ENCODE measurements at places on chromosomes 4 and X. TPM values are rescaled to one million over a fixed set of nuclear protein-coding genes. Genes with fewer than 3 reads are reported as not detected.

STATH gene
- not detected for total RNA-seq

ANKRD50 gene
- 2.5 TPM for total RNA-seq

SHOX gene
- total RNA-seq = 2.8 TPM

TEX13D gene
- not detected for total RNA-seq

KIAA0232 gene
- total RNA-seq = 66.4 TPM

STAP1 gene
- total RNA-seq = not detected

DNA sequence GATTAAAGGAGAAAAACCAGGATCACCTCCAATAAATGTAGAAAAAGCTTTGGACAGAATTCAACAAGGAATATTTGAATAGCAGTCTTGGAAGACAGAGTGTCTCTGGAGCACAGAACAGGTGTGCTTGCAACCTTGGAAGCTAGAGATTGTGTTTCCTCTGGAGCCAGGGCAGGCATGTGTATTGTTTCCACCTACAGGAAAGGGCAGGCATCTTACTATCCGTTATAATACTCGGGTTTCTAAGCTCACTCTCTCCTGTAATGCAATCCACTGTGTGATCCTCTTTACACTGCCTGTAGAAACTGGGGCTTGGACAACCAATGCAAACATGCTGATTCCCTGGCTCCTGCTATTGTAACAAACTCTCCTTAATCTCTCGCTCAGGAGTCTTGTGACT lies 14.4 kb downstream of the CCDC110 start:
- no peak for DNase-seq

DNA sequence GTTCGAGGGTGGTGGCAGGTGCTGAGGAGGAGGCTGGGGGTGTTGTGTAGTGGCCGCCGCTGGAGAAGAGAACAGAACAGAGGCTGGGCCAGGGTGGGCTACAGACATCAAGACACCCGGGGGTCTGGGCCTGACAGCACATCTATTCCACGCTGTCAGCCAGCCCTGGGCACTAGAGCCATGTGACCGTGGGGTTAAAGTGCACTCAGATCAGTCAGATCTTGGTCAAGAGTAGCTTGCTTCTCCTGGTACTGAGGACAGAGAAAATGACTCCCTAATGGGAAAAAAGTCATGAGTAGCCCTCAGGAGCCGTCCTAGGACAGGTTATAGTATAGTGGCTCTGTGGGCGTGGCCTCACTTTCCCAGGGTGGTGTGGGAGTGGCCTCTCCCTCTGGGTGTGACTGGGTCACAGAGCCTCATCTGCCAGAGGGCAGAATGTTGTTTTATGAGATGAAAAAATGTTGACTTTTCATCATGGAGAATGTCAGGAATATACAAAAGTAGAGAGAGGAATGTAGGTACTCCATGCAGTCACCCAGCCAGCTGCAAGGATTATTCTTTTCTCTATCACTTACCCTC lies 19.4 kb downstream of the TRMT44 start:
- DNase-seq = no peak

GRCh38 chrX:5145957-5146356 lies 1082.7 kb downstream of the NLGN4X start:
- no peak for DNase-seq

- DNase-seq = no peak
These were observed 30.8 kb upstream of the CXCL8 start for GRCh38 chr4:73709451-73710033.

GRCh38 chr4:141415651-141416050 lies 195.0 kb downstream of the ZNF330 start:
- no peak for DNase-seq

- no peak for DNase-seq
These were observed 33.5 kb upstream of the ELOVL6 start for GRCh38 chr4:110231869-110232268.

DNA sequence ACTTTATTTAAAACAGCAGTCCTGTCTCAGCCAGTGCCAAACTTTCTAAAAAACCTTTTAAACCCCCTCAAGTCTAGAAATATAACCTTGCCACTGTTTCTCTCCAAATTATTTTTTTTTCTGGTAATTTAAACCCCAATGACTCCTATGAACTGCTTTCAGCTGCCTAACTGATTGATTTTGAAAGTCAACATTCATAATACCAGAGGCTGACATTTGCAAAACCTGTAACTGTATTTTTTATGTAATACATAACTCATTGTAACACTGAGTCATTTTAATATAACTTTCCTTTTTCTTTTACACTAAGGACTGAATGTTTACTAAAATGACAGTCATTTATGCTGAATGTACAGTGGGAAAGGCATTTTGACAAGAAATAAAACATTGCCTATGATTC lies 19.1 kb upstream of the EGFL6 start:
- no peak for DNase-seq

DNA sequence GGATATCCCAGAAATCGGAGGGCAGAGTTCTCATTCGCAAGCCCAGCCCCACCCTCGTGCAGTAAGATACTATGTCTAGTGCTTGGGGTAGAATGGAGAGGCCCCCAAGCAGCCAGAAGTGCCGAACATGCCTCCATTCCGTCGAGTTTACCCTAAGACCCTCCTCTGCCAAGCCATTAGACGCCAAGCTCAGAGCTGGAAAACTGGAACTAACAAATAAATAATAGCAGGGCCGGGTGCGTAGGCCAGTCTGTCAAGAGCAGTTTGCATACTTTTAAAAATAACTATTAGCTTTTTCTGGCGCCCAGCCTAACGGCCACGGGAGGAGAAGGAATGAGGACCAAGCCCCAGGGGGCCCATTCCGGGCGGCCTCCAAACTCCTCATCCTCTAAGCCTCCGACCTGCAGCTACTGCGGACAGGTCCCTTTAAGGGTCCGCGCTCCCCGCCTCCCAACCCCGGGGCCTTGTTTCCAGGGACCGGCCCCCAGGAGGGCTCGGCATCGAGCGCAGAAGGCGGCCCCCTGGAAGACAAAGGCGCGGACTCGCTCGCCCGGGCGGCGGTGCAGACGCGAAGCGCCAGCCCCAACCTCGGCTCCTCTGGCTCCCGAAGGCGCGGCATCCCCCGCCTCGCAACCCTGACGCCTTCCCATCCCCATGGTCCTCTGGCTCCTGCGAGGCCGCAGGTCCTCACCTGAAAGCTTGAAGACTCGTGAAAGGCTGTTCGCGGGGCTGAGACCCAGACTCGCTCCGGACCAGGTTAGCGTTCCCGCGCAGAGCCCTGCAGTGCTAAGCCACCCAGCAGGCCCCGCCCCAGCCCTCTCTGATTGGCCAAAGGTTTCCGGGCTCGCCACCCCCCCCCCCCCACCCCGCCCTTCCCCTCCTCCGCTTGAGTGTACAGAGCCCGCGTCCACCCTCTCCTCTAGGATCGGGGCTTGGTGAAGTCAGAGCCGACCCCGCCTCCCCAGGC lies at the start of gene TMSB15A:
Gene TMSB15A (minus strand): TSS at position 765 of the 967 bp plus-strand sequence.
- peak; percentile 32 for DNase-seq

- DNase-seq = no peak
These were observed at the start of gene RPS6KA6 for GRCh38 chrX:84187533-84188319. Gene RPS6KA6 (minus strand): TSS chrX:84188199. CDS start chrX:84187899, 300 bp downstream.

DNA sequence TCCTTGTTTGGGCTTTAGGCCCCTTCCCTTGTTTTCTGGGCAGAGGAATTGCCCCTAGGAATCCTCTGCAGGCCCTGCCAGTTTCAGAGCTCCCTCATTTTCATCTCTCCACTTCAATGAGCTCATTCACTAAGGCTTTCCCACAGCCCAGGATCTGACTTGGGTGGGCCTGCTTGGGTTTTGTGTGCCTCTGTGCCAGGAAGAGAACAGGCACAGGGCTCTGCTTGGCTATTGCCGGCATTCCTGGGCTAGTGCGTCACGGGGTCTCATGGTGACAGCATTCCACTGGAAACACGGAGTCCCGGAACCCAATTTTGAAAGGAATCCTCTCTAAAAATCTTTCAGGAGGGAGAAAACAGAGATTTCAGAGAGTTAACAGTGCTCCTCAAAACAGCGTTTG lies 150.5 kb downstream of the VCX3A start:
- no peak for DNase-seq

- DNase-seq = no peak
These were observed 423.1 kb upstream of the PITX2 start for GRCh38 chr4:111045992-111046391.

DNA sequence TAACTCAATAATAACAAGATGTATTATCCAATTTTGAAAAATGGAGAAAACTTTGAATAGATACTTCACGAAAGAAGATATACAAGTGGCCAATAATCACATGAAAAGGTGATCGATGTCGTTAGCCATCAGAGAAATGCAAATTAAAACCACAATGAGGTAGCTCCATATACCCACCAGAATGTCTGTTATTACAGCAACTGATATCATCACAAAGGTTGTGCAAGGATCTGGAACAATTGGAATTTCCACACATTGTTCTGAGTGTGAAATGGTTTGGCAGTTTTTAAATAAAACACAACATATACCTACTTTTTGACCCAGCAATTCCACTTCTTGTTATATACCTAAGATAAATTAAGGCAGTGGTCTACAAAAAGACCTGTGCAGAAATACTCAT lies 71.7 kb downstream of the IRS4 start:
- no peak for DNase-seq

GRCh38 chrX:69314436-69315348 lies 149.4 kb upstream of the PJA1 start:
- no peak for DNase-seq

- no peak for DNase-seq
These were observed 389.2 kb upstream of the TENM3 start for GRCh38 chr4:181853881-181854511.

- no peak for DNase-seq
These were observed 930.2 kb downstream of the C4orf33 start for GRCh38 chr4:130026185-130026584.

DNA sequence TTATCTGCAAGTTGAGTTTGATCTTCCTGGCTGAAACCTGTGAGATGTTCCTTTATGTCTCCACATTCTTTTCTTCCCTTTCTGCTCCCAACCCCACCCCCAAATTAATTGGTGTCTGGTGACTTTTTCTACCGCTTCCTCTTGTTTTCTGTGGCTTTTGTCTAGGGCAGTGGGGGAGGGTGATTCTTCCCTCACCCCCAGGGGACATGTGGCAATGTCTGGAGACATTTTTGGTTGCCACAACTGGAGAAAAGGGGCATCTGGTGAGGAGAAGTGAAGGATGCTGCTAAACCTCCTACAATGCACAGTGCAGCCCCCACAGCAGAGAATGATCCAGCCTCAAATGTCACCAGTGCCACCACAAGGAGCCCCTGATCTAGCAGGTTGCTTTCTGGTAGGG lies 152.9 kb downstream of the NHS start:
- DNase-seq = no peak

- no peak for DNase-seq
These were observed 88.4 kb downstream of the WDFY3 start for GRCh38 chr4:84878090-84878489.

DNA sequence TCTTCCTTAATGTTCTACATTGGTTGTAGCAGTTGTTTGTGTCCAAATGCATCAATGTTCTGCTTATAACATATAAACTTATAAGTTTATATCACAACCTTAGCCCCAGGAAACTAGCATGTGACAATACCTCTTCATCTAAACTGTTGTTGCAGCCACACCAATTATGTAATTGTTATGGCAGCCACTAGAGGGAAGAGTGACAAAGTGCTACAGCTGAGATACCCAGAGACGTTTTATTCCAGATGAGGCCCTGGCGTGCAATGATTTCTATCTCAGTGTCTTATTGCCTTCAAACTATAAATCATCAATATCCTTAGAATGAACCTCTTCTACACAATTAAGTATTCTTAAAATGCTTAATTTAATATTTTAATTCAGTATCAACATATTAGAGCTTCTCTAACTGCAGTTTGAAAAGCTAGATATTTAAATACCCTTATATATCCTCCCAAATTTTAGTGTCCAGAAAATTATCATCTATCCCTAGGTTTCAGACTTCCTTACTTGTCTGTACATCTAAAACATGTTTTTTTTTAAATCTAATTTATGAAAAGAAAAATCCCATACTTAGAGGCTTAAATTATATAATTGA lies 171.6 kb downstream of the PCDH10 start:
- no peak for DNase-seq

DNA sequence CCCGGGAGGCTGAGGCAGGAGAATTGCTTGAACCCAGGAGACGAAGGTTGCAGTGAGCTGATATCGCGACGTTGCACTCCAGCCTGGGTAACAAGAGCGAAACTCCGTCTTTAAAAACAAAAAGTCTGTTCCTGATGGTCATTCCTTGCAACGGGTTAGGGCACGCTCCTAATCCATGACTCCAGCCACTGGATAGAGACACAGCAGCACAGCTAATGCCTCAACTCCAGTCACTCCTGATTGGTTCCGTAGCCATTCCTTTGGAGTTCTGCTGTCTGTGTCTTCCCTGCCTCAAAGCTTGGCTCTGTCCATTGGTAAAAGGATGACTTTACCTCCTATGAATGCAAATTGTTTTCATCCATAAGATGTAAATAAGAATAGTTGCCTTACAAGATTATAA lies 44.3 kb upstream of the FAM9A start:
- no peak for DNase-seq

DNA sequence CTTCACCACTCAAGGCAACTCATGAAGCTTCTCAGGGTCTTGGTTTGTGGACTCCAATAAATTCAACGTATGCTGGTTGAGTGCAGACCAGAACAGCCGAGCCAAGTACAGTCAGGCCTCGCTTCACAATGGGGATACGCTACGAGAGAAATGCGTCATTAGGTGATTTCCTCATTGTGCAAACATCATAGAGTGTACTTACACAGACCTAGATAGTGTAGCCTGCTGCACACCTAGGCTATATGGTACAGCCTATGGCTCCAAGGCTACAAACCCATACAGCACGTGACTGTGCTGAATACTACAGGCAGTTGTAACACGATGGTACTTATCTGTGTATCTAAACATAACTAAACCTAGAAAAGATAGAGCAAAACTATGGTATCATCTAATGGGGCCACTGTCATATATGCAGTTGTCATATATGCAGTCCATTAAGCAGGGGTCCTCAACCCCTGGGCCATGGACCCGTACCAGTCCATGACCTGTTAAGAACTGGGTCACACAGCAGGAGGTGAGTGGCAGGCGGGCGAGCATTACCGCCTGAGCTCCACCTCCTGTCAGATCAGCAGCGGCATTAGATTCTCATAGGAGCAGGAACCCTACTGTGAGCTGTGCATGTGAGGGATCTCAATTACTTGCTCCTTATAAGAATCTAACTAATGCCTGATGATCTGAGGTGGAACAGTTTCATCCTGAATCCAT lies 31.5 kb downstream of the RTL5 start:
- no peak for DNase-seq

- no peak for DNase-seq
These were observed 648 bp downstream of the SYNPO2 start for GRCh38 chr4:118889312-118889691.

GRCh38 chrX:56761167-56761566 lies 32.1 kb downstream of the NBDY start:
- no peak for DNase-seq

DNA sequence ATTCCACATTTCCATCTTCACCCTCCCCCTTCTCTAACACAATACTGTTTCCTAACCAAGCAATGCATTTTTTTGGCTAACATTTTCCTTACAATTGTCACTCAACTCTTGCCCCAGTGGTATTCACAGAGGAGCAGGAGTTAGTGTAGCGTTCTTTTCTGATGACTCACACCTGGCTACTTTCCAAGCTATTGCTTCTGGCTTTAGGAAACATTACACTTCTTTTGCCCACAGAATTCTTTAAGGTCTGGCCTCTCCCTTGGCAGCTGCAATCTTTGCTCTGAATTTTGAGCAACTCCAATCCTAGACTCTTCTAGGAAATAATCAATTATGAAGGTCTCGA lies 27.5 kb upstream of the PDGFC start:
- DNase-seq = no peak

GRCh38 chrX:119009071-119009470 lies 34.7 kb downstream of the LONRF3 start:
- no peak for DNase-seq

GRCh38 chrX:118528071-118528737 lies 32.6 kb downstream of the DOCK11 start:
- DNase-seq = no peak

Measured in gastrocnemius medialis (tissue), 4 donors.